ENCODE measurements at places on chromosomes 2 and 18.

DNA sequence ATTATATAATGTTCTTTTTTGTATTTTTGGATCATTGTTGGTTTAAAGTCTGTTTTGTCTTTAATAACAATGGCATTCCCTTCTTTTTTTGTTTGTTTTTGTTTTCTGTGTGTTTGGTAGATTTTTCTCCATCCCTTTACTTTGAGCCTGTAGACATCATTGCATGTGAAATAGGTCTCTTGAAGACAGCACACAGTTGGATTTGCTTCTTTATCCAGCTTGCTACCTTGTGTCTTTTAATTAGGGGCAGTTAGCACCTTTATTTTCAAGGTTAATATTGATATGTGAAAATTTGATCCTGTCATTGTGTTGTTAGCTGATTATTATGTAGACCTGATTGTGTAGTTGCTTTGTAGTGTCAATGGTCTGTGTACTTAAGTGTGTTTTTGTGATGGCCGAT, 235.7 kb downstream of the KCNJ3 start:
- no peak for DNase-seq

- no peak for DNase-seq
Observed at GRCh38 chr18:51164342-51164741, 33.1 kb downstream of the MEX3C start.

DNA sequence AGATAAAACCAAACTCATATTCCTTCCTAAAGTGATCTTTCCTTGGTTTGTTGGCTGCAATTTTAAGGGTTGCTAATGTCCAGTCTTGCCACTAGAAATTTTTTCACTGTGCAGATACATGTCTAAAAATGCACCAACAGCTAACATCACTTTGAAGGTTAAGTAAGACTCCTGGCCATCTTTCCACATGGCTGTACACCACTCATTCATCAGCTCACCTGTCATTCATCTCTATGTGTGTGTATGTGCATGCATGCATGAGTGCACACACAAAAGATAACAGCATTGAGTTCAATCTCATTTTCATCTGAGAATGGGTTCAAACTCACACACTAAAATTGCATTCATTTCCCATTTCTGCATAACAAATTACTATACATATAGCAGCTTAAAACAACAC, 203.8 kb downstream of the PDE11A start:
- no peak for DNase-seq

GRCh38 chr2:235270956-235271355, 222.9 kb upstream of the AGAP1 start:
- DNase-seq: no peak

GRCh38 chr2:26805241-26805676, 19.4 kb downstream of the CENPA start:
- no peak for DNase-seq

Data from activated CD8-positive, alpha-beta memory T cell treated with anti-CD3 and anti-CD28 coated beads, Interleukin-2, amount 50 U/mL, for 4 hours (primary cell).